Retina (tissue), 1 donor: ENCODE measurements at places on chromosomes 1 and 21.

DNA sequence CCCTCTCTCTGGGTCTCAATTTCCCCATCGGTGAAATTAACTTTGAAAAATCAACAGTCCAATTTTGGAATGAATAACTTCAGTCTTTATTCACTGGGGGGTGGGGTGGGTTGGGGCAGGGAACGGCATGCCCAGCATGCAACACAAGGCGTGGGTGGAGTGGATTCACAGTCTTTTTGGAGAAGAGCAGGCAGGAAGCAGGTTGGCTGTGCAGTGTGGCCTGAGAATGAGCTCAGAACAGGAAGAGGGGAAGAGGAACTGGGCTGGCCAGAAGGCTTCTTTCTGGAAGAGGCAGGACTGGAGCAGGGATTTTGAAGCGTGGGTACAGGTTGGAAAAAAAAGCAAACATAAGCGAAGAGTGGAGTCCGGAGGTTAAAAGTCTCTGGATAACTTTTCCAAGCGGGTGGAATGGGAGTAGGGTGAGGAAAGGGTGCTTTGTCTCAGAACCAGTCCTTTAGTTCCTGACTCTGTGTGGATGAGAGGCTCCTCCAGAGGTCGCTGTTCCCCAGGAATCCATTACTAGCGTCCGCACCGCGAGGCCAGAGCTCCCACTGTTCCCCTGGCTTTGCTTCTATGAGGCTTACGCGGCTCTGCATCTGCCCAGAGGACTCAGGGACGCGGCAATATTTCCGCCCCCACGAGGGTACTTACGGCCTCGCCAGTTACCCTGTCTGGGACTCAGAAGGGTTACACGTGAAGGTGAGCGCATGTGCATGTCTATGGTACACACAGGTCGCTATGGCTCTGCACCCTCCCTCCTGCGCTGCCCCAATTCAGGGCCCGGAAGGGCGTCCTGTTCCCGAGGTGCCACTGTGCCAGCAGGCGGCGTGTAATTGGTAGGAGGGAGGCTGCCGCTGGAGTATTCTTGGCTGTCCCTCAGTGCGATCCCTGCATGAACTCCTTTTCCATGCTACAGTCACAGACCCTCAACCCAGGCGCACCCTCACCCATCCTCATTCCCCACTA is 5.5 kb upstream of the FOXD2 start:
- peak; percentile 90 for DNase-seq

- peak; percentile 70 for DNase-seq
Measured at GRCh38 chr1:245599371-245600174, 444.8 kb downstream of the KIF26B start.

DNA sequence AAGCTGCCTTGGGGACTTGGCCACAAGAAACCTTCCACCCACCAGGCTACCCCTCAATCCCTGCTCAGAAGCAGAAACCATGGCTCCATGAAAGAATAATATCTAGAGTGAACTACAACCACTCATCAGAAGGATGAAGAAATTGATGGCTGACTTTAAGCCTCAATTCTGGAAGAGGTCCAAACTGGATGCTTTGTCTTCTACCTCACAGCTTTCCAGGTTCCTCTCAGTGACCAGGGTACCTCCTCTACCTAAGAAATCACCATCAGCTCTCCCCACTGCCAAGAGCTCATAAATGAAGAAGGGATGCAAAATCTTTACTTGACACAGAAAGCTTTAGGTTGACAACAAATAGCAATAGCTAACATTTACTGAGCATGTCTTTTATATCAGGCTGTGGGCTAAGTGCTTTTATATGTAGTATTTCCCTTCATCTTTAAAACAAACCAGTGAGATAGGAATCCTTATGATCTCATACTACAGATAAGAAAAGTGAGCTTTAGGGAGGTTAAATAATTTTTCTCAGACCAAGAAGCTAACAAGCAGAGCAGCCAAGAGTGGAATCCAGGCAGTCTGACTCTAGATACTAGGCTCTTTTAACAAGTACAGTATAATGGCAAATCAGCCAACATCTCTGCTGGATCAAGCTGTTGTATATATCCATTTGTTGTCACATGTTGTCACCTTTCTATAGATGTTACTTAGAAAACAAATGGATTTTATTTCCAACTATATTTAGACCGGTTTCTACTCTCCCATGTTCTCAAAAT is 243.0 kb upstream of the SGIP1 start:
- no peak for DNase-seq

DNA sequence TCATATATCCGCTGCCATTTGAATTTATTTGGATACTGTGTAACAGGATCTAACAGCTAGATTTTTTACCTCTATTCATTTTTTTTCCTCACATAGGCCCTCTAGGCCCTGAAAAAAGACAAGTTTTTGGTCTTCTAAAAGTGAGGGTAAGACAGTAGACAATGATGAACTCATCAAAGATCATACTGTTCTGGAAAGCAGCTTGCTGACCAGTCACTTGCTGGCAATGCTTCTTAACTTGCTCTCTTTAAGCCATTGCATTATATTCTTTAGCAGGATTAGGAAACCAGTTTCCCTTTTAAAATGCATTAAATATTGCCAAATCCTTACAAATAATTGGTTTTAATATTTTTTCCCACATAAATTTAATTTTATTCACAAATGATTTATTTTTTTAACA is 65.5 kb downstream of the SYT14 start:
- no peak for DNase-seq

DNA sequence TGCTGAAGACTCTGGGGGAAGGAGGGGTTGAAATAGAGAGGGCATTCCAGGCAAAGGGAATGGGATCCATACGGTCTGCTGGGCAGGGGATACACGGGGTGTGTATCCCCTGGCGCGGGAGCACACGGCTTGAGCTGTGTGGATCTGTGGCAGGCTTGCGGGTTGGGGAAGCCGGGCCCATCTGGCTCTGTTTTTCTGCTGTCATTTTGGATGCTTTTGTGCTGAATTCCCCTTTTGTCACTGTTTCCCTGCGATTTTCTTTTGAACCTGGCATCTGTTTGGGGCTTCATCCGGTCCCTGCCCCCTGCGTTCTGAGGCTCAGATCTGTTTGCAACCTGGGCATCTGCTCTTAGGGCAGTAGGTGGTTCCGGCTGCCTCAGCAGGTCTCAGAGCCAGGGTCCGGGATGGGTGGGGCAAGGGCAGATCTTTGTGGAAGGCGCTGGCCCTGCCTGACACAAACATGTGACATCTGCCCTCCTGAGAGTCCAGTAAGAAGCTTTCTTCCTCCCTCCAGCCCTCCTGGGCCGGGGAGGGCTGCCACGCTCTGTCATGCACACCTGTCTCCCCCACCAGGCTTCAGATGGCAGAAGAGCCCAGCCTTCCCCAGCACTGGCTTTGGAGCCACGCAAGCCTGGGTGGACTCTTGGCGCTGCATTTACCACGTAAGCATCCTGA is 84.0 kb downstream of the IGSF21 start:
- peak; percentile 61 for DNase-seq

GRCh38 chr1:109091078-109091838 is 694 bp downstream of the TMEM167B start:
- no peak for DNase-seq

- no peak for DNase-seq
Measured at GRCh38 chr1:234696148-234696576, 86.2 kb upstream of the IRF2BP2 start.

- no peak for DNase-seq
Measured at GRCh38 chr21:42505090-42505726, 8.4 kb upstream of the SLC37A1 start.

- no peak for DNase-seq
Measured at GRCh38 chr1:208145167-208145566, 99.0 kb downstream of the PLXNA2 start.

DNA sequence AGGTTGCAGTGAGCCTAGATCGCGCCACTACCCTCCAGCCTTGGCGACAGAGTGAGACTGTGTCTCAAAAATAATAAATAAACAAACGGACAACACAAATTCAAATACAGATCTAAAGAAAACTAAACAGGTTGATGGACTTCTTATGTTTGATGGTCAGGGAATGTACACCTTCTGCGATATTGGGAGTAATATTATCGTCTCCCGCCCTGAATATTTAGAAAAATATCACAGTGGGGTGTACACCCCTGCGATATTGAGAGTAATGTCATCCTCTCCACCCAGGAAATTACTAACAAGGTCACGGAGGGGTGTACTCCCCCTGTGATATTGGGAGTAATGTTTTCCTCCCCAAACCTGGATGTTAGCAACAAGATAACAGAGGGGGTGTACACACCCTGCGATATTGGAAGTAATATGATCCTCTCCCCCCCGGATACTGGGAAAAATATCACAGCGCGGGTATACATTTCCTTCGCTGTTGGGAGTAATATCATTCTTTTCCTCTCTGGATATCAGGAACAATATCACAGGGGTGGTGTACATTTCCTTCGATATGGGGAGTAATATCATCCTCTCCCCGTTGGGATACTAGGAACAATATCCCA is 1.4 kb upstream of the CFAP298 start:
- no peak for DNase-seq

- DNase-seq = no peak
Measured at GRCh38 chr1:11720033-11720376, 15.9 kb upstream of the AGTRAP start.

DNA sequence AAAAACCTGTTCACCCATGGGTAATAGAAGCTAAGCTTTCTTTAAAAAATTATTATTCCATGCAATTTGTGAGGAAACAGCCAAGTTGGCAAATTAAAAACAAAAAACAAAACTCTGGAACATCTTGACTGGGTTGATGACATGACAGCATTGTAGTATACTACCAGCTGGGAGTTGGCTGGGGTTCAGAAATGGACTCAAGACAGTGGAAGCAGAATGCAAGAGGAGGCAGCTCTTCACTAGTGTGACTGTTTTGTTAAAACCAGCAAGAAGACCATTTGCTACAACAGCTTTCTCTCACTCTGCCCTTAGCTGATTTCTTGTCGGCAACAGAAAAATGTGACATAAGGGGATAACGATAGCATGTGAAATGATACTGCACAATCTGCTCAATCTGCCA is 1298.9 kb upstream of the ADGRL4 start:
- no peak for DNase-seq

GRCh38 chr21:37414292-37415253 is 48.0 kb downstream of the DYRK1A start:
- DNase-seq = no peak

DNA sequence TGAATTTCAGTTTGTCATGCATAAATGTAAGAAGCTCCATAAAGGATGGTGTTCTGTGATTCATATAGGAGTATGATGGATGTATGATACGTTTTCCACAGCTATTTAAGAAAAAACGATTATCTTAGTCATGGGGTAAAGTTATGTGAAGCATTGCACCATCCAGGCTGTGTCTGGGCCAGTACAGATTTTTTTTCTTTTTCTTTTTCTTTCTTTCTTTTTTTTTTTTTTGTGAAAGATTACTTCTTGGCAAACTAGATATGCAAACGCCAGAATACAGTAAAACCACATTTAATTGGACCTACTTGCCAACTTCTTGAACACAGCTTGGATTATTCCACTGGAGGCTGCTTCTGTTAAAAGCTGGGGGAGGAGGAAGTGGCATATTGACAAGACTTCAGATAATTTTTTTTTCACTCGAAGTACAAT is 14.9 kb downstream of the ZBTB18 start:
- DNase-seq = no peak

DNA sequence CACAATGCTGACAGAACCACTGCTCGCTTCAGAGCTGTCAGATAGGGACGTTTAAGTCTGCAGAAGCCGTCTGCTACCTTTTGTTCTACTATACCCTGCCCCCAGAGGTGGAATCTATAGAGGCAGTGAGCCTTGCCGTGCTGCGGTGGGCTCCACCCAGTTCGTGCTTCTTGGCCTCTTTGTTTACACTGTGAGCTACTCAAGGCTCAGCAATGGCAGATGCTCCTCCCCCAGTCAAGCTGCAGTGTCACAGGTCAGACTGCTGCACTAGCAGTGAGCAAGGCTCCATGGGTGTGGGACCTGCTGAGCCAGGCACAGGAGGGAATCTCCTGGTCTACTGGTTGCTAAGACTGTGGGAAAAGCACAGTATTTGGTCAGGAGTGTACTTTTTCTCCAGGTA is 47.1 kb downstream of the LEPR start:
- DNase-seq = peak; percentile 12

GRCh38 chr1:214546886-214547641 is 4.3 kb downstream of the PTPN14 start:
- DNase-seq = no peak

DNA sequence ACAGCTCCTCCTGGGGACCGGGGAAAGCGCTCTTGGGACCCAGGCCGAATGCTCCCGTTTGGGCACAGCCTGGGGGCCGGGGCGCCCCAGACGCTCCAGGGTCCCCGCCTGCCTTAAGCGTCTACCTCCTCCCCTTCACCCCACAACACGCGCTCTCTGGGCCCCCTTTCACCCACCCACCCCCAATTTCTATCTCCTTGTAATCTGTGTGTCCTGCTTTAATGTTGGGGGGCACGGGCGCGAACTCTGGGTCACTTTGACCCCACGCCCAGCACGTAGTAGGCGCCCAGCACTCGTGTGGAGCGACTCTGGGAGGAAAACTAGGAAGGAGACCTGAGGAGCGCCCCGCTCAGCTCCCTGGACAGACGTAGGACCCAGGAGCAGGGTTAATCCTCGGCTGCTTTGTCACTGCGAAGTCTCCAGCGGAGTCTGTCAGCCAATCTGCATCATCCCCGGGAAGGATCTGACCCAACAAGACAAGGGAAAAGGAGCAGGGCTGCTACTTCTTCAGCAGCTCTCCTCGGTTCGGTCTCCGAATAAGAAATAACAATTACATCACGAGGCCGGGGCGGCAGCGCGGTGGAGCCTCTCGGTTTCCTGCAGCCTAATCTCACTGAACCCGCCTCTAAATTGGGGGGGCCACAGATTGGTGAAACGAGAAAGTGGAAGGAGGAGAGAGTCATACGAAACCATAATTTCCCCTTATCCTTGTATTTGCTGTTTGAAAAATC is 757 bp upstream of the NRIP1 start:
- peak; percentile 88 for DNase-seq

- no peak for DNase-seq
Measured at GRCh38 chr1:211697356-211697755, 21.9 kb upstream of the NEK2 start.

GRCh38 chr1:161047436-161048420 is 2.0 kb upstream of the USF1 start:
- DNase-seq = no peak

GRCh38 chr1:181504399-181504842 is 21.1 kb downstream of the CACNA1E start:
- DNase-seq = peak; percentile 43

DNA sequence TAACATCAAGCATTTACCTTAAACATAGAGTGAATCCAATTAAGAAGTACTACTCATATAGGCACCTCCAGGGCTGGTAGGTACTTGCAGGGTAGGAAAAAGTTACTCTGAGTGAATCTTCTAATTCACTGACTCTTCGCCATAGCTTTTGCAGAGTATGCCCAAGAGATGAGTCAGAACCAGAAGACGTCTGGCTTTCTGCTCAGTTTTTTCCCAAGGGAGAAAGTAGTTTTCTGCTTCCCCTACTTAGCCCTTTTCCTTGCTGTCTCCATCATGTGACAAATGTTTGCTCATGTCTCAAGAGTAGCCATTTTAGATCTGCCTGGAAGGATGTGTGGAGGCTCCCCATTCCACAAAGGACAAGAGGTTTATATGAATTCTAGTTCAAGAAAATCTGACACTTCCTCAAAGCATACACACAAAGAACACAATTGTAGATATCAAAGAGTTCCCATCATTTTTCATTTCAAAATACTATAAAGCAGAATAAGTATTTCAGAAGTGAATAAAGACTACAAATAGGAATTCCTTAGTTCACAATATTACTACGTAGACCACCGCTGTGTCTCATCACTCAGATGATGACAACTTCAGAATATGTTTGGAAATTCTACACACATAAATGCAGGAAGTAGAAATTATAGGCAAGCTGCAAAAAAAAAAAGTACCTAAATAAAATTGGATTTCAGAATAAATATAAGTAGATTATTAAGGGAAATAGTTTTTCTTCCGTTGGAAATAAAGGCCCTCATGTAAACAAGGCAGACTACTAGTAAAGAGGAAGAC is 98.5 kb downstream of the ASH1L start:
- no peak for DNase-seq
